Transverse colon (tissue), 4 donors: ENCODE measurements at places on chromosomes 3 and 15. TPM values are rescaled to one million over a fixed set of nuclear protein-coding genes. Genes with fewer than 3 reads are reported as not detected.

- no peak for DNase-seq
Observed at GRCh38 chr3:36941162-36941561, 3.7 kb downstream of the TRANK1 start.

- DNase-seq: no peak
Observed at GRCh38 chr15:93359425-93360131, 270.6 kb upstream of the RGMA start.

DNA sequence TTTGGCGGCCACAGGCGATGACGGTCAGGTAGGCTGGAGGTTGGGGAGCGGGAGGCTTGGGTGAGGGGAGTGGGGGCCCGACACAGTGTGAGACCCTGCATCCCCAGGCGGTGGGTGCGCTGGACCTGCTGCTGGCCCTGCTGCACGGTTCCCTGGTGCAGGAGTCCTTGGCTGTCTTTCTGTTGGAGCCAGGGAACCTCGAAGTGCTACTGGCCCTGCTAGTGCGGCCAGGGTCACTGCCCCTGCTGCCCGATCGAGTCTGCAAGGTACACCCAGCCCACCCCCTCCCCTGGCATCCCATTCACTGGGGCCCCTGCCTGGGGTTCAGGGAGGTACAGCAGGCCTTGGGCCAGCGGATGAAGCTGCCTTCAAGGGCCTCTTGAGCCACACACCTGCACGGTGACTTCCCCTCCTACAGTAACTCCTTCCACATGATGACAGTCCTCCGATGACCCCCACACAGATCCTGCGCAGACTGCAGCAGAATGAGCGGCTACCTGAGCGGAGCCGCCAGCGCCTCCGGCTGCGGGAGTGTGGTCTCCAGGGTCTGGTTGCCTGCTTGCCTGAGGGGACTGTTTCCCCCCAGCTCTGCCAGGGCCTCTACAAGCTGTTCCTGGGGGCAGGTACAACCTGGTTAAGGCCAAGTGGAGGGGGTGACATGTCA is 19.5 kb downstream of the NBEAL2 start:
- DNase-seq: no peak

GRCh38 chr3:61702453-61702852 is 141.1 kb downstream of the PTPRG start:
- DNase-seq: no peak

DNA sequence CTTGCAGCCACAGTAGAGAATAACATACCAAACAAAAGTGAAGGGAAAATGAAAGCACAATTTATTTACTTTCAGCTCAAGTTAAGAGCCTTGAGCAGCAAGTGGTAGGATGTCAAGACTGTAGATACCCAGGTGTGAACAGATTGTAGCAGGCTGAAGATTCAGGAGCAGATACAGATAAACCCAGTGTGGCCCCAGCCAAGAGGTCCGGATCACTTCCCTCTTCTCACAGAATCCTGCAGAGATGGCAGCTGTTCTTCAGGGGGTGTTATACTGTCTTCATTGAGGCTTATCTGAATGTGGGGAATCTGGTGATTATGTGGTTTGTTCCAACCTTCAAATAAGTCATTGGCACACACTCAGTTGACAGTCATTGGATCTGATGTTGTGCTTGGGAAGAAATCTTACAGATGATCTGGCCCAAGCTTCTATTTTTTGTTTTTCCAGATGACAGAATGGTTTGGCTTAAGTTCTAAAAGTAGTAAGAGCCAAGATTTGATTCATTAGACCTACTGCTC is 2.2 kb downstream of the STARD9 start:
- no peak for DNase-seq

DNA sequence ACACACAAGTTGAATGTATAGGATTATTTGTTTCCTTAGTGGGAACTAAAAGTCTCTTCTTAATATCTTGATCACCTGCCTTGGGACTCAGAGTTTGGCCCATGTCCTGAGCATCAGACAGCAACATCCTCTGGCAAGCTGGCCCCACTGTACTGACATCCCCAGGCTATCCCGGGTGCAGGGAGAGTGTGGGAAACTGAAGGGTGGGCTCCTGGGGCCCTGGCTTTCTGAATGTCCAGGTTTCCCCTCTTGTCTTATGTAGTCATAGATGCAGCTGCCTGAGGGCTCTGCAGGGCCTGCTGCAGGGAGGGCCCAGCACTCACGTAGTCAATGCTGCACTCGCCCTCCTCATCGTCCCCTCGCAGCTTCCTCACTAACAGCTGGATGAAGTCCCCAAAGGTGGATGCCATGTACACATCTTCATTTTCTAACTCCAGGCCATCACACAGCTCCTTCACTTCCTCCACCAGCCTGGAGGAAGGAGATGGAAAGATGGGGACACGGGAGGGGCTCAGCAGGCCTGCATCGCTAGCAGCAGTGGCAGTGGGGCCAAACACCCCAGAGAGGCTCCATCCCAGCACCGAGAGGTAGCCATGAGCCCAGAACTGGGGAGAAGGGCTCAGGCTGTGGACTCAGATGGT is 42.8 kb downstream of the ALDH1L1 start:
- DNase-seq: no peak

GRCh38 chr3:171348121-171348520 is 112.1 kb downstream of the TNIK start:
- DNase-seq: no peak

- DNase-seq: no peak
Observed at GRCh38 chr15:99321468-99321867, 70.2 kb downstream of the LRRC28 start.

GRCh38 chr15:57144448-57144847 is 226.0 kb downstream of the TCF12 start:
- no peak for DNase-seq

DNA sequence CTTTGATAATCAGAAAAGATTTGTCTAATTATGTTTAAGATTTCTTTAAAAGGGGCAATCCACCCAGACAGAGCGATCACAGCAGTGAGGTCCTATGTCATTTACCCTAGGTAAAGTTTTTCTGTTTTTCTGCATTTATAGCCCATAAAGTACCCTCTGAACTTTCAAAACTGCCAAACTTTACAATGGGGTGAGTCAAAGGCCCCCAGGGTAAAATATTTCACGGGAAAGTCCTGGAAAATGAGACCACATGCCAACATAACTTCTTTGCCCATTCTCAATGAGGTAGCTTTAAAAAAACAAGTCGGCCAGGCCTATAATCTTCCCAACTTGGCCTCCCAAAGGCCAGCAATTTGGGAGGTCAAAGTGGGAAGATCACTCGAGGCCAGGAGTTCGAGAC is 53.0 kb downstream of the SUCLG2 start:
- no peak for DNase-seq

- DNase-seq: no peak
Observed at GRCh38 chr3:141272906-141273662, 41.5 kb downstream of the PXYLP1 start.

DNA sequence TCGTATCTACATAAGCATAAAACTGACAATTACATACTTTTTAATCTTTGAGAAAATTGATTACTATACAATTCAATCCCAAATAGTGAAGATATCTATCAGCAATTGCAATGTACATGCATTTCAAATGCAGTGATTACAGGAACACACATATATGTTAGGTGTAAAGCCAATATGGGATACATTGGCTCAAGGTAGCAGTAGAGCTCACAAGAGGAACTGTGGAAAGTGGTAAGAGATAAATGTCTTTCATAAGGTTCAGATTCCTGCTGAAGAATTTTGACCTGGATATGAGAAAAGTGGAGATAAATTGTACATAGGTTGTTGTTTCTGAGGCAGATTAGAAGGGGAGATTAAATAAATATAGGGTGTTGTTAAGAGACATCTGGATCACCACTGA is 1280.5 kb downstream of the OTOL1 start:
- DNase-seq: no peak

DNA sequence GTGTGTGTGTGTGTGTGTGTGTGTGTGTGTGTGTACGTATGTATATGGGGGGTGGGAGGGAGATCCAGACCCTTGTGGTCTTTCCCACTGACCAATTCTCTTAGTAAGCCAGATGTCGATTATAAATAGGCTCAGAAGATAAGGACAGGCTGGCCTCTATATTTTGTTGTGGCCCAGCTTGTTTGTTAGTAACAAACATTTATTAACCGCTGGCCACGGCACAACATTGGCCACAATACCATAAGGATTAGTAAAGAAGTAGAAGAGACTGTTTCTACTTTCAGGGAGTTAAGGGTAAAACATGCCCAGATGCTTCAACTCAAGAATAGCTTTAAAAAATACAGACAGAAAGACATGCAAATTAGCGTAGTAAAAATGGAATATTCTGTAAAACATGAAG is 58.1 kb downstream of the ABHD2 start:
- no peak for DNase-seq

FAM43A gene
- 110 TPM for total RNA-seq

CAV3 gene
- total RNA-seq: not detected

ZNF80 gene
- total RNA-seq: not detected

AHSG gene
- total RNA-seq: not detected

THPO gene
- not detected for total RNA-seq

THSD4 gene
- total RNA-seq: 56.0 TPM

BTLA gene
- total RNA-seq: not detected
